Neural crest cell (in vitro differentiated cells): ENCODE measurements at places on chromosomes 16 and 17. TPM values are rescaled to one million over a fixed set of nuclear protein-coding genes. Genes with fewer than 3 reads are reported as not detected.

- peak overlapping the region; percentile 99 for H3K27ac ChIP-seq
- peak; percentile 30 for DNase-seq
- peaks cover 50% of the 10 kb centered on the region for H3K4me1 ChIP-seq
- H3K27me3 ChIP-seq, result peaks cover 7% of the 10 kb centered on the region
Observed at GRCh38 chr17:7932949-7933348, 943 bp downstream of the CNTROB start.

- H3K27me3 ChIP-seq, result no peaks in the 10 kb centered on the region
- no peak for DNase-seq
- no peak overlapping the region for H3K4me3 ChIP-seq
- H3K27ac ChIP-seq, result no peak overlapping the region
- H3K36me3 ChIP-seq, result no peaks in the 10 kb centered on the region
- peaks cover 36% of the 10 kb centered on the region for H3K4me1 ChIP-seq
Observed at GRCh38 chr17:78595135-78595810, 18.1 kb upstream of the DNAH17 start.

NGFR gene
- total RNA-seq, result 322 and 334 TPM in 2 replicates

GRCh38 chr17:16001226-16001897 is 1.7 kb downstream of the TTC19 start:
- no peaks in the 10 kb centered on the region for H3K27me3 ChIP-seq
- peaks cover 45% of the 10 kb centered on the region for H3K36me3 ChIP-seq
- H3K27ac ChIP-seq, result peak overlapping the region; percentile 15
- peaks cover 29% of the 10 kb centered on the region for H3K4me1 ChIP-seq

- H3K27ac ChIP-seq, result no peak within 1 kb of the TSS
- peak; percentile 96 for DNase-seq
Observed at GRCh38 chr17:75666959-75667790, at the start of the genes RECQL5 and SAP30BP. RECQL5 (minus strand) TSS chr17:75667154; CDS start chr17:75666557, 597 bp downstream. SAP30BP (plus strand) TSS chr17:75667338; CDS start chr17:75667373, 35 bp downstream.

DNA sequence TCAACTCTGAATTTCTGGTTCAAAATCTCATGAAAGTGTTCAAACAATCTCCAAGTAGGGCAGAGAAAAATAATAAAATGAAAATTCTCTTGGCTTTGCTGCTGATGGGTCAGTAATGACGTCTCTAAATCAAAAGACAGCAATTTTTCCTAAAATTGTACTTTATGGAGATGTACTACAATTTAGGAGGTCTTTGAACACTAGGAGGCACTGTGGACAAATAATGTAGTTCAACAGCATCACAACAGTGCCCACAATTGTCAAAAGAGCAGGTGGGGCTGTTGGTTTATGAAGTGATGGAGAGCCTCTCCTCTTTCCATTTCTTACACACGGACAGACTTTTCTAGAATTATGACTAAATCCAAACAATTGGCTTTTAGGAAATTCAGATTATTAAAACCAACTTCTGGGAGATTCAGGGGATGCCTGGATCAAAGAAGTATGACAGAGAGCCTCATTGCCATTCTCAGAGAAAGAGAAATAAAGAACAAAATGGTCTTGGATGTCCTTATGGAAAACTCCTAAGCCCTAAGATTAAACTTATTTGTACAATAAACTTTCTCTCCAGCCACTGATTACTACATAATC is 23.8 kb downstream of the EZH1 start:
- no peak overlapping the region for H3K4me3 ChIP-seq
- no peaks in the 10 kb centered on the region for H3K4me1 ChIP-seq
- peaks cover 7% of the 10 kb centered on the region for H3K36me3 ChIP-seq
- no peaks in the 10 kb centered on the region for H3K27me3 ChIP-seq
- peak; percentile 18 for DNase-seq

GRCh38 chr17:59870482-59870881 is 22.3 kb downstream of the TUBD1 start:
- no peak overlapping the region for H3K4me3 ChIP-seq
- H3K4me1 ChIP-seq, result no peaks in the 10 kb centered on the region
- no peaks in the 10 kb centered on the region for H3K27me3 ChIP-seq
- H3K27ac ChIP-seq, result no peak overlapping the region
- H3K36me3 ChIP-seq, result peaks cover 3% of the 10 kb centered on the region
- DNase-seq, result no peak

DNA sequence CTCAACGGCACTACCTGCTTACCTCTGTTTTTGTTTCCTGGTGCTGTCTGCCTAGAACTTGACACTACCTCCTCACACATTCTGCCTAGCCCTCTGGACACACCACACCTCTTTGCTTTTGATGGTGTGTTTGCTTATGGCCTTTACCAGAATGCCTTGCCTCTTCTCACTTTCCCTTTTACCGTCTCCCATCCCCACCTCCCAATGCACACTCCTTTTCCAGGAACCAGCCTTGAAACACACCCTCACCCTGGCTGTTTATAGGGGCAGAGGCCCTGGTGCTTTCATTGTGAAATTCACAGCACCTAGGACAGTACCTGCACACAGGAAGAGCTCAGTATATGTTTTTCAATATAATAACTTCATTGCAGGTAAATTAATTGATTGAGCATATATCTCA is 56.2 kb downstream of the MAP2K6 start:
- H3K27ac ChIP-seq, result no peak overlapping the region
- peaks cover 14% of the 10 kb centered on the region for H3K36me3 ChIP-seq
- H3K27me3 ChIP-seq, result no peaks in the 10 kb centered on the region
- peaks cover 41% of the 10 kb centered on the region for H3K4me1 ChIP-seq

GRCh38 chr17:57603978-57604377 is 141.1 kb downstream of the CCDC182 start:
- H3K27ac ChIP-seq, result peak overlapping the region; percentile 2
- H3K4me3 ChIP-seq, result no peak overlapping the region
- DNase-seq, result no peak
- H3K36me3 ChIP-seq, result no peaks in the 10 kb centered on the region
- peaks cover 37% of the 10 kb centered on the region for H3K4me1 ChIP-seq

DNA sequence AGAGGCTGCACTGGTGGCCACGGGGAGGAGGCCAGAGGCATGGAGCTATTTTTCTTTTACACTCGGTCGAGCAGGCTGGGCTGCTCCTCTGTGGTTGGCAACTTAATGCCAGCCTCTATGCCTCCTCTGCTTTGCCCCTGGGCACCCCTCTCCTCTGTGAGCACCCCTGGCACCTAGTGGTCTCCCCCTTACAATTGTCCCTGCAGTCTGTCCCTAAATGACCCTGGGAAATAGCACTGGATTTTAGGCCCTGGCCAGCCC is 27.0 kb downstream of the LRRC75A start:
- H3K4me1 ChIP-seq, result no peaks in the 10 kb centered on the region
- no peak overlapping the region for H3K27ac ChIP-seq
- H3K4me3 ChIP-seq, result no peak overlapping the region
- no peak for DNase-seq

- no peaks in the 10 kb centered on the region for H3K4me1 ChIP-seq
- no peak overlapping the region for H3K4me3 ChIP-seq
- DNase-seq, result no peak
- H3K36me3 ChIP-seq, result no peaks in the 10 kb centered on the region
Observed at GRCh38 chr17:47718634-47719405, 14.2 kb upstream of the TBX21 start.

TCAP gene
- 1.9 and 2.8 TPM in 2 replicates for total RNA-seq
